ENCODE measurements at places on chromosomes 3 and 15.

- no peak for DNase-seq
Observed at GRCh38 chr3:190089711-190090110, 31.0 kb downstream of the P3H2 start.

- DNase-seq, result no peak
Observed at GRCh38 chr15:40409366-40409765, 3.8 kb downstream of the IVD start.

- no peak for DNase-seq
Observed at GRCh38 chr15:66675446-66675845, 26.6 kb upstream of the SMAD6 start.

DNA sequence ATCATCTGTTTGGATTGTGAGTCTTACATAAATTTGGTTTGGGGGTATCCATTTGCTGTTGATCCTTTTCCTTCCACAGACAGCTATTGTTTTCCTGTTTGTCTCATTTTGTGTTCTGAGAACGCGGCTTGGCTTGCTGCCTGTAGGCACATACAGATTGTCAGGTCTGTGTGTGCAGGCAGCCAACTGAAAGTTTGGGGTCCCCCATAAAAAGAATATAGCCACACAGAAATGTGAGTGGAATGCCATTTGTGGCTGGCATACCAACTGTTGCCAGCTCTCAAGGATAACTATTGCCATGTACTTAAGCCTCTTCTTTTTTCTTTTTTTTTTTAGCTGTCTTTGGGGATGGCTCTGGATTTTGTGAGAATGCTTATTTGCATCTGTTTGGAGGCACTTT lies 1308.0 kb downstream of the ROBO1 start:
- DNase-seq, result no peak

DNA sequence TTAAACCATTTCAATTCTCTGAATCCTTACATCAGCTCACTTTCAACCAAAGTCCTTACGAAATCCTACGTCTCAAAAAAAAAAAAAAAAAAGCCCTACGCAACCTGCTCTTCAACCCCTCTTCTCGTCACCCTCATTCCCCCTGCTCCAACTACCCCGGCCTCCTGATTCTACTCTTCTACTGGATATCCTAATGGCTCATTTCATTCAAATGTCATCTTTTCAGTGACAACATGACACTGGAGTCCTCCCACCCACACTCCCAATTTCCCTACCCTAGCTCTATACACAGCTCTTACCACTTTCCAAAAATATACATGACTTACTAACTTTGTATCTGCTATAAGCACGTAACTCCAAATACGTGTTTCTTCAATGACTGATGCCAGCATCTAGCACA lies 11.5 kb downstream of the UBP1 start:
- no peak for DNase-seq

DNA sequence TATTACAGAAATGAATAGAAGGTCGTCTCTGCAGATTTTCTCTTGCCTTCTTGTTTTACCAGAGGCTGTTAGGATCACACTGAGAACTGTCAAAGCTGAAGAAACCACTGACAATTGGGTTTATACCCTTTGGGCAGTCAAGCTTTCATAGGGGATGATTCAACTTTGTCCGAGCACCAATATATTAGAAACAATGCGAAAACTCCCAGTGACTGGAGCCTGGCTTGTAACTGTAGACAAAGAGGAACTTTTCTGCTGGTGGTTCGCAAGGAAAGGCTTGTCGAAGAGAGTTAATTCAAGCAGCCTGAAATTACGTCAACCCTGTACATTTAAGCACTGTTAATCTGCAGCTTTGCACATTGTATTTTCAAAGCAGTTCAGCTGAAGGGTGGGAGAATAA lies 193.2 kb upstream of the ZNF385D start:
- no peak for DNase-seq

GRCh38 chr3:100419406-100419805 lies 18.1 kb downstream of the LNP1 start:
- no peak for DNase-seq

GRCh38 chr15:20645956-20646355 lies 104.4 kb upstream of the GOLGA6L6 start:
- DNase-seq, result no peak

DNA sequence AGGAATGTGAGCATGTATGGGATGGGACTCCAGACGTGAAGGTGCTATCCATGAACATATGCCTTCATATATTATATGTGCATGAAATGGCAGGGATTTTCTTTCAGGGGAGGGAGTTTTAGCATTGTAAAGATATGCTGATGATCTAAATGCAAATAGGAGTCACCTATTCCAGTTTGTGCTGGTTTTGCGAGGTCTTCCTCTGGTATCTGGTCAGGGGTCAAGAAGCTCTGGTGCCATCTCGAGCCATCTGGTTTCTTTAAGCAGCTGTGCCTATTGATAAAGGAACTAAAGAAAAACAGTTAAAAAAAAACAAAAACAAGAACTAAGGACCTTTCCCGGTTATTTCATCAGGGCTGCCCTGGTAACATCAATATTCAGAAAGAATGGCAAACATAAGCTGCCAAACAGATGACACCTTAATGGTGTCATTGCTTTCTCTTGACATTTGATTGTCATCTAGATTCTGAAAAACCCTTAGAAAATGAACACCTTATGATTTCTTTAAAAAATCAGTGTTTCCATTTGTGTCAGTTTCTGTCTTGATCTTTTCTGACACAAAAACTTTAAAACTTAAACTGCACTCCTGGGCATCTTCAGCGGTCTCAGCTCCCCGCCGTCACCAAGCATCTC lies 22.7 kb downstream of the APH1B start:
- DNase-seq, result no peak

DNA sequence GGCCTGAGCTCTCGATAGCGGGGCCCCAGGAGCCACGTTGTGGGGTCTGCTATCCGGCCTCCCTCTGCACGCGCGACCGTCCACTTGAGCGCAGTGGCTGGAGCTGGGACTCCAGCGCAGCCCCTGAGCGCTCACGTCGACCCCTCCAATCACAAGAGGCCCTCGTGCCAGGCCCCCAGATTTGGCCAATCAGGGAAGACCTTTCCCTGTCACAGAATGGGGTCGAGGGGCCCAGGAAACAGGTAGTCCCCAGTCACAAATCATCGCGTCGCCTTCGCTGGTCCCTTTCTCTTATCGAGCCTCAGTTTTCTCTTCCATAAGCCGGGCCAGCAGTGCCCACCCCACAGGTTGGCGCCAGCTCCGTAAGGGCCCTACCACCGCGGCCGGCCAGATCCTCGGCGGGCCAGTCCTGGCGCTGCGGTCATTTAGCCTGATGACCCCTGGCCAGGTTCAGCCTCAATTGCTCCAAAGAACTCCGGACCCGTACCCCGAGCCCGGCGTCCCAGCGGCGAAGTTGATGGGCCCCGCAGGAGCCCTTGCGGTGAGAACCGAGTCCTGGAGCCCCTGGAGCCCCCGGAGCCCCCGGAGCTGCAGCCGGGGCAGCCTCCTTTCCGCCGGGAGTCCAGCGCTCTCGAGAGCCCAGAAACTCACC lies 435 bp downstream of the ALDH1L1 start:
- DNase-seq, result no peak

GRCh38 chr3:30122359-30122758 lies 484.0 kb upstream of the TGFBR2 start:
- no peak for DNase-seq

- DNase-seq, result peak; percentile 27
Observed at GRCh38 chr3:65439641-65440284, 599.0 kb downstream of the MAGI1 start.

DNA sequence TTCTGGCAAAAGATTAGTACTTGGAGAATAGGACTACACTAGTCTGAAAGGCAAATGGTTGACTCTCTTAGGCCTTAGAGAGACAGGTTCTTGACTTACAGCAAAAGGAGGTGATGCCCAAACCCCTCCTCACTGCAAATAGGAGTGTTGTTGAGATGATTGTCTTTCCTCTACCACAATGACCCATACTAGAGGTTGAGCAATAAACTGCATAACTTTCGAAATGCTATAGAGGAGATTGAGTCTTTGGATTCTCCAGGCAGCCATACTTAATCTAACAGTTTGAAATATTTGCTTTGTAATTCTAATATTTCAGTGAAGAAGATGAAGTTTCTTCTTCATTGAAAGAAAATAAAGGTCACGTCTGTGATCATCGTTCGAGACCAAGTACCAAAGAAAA lies 498.5 kb upstream of the GBE1 start:
- DNase-seq, result no peak

- DNase-seq, result no peak
Observed at GRCh38 chr15:42154956-42155355, 1.5 kb downstream of the PLA2G4F start.

DNA sequence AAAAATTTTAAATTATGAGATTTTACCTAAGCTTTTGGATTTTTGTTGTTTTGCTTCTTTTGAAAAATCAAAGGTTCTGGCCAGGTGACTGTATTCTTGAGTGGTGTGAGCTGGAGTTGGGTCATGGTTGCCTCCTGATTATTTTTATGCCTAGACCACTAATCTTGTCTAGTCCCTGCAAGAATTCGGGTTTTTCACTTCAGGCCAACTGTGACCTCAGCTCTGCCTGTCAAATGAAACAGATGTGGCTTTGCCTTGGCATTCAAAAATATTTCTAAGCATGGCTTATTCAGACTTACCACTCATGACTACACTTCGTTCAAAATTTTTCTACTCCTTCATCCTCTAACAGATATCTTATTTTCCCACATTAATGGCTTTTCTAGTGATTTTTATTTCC lies 25.4 kb upstream of the CDV3 start:
- DNase-seq, result no peak

GRCh38 chr3:49377483-49377882 lies 19.3 kb upstream of the GPX1 start:
- no peak for DNase-seq

DNA sequence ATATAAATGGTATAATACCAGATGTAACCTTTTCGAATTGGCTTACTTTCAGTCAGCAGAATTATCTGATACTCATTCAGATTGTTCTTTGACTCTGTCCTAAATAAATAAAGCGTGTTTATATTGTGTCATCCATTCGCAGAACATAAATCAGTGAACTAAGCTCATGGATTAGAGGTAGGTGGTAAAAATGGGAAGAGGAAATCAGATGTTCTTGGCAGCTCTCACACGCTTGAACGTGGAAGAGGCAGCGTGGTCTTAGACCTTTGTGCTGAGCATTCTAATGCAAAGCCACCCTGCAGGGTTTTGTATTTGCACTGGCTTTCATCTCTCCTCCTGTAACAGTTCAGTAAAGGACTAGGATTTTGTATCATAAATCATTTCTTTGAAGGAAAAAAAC lies 441.4 kb downstream of the GABRG3 start:
- no peak for DNase-seq

GRCh38 chr15:87669846-87670245 lies 586.7 kb downstream of the NTRK3 start:
- DNase-seq, result no peak

DNA sequence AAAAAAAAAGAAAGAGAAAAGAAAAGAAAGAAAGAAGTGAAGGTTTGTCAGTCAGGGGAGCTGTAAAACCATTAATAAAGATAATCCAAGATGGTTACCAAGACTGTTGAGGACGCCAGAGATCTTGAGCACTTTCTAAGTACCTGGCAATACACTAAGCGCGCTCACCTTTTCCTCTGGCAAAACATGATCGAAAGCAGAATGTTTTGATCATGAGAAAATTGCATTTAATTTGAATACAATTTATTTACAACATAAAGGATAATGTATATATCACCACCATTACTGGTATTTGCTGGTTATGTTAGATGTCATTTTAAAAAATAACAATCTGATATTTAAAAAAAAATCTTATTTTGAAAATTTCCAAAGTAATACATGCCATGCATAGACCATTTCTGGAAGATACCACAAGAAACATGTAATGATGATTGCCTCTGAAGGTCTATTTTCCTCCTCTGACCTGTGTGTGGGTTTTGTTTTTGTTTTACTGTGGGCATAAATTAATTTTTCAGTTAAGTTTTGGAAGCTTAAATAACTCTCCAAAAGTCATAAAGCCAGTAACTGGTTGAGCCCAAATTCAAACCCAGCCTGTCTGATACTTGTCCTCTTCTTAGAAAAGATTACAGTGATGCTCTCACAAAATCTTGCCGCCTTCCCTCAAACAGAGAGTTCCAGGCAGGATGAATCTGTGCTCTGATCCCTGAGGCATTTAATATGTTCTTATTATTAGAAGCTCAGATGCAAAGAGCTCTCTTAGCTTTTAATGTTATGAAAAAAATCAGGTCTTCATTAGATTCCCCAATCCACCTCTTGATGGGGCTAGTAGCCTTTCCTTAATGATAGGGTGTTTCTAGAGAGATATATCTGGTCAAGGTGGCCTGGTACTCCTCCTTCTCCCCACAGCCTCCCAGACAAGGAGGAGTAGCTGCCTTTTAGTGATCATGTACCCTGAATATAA lies 2.0 kb downstream of the B2M start:
- no peak for DNase-seq

DNA sequence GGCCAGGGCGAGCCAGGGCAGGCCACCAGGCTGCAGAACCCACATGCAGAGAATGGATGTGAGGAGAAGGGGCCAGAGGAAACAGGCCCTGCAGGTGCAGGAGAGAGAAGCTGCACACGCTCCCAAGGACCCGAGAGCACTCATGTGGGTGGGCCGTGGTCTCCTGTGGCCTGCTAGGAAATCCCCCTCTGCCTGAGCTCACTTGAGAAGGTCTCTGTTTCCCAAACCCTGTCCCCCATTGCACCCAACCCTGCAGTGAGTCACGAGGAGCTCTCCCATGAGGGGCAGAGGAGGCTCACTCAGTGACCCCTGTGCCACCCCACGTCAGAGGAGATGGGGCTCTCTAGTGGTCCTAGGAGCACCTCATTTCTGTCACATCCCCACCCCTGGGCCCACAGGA lies 111.1 kb downstream of the KLF13 start:
- DNase-seq, result no peak

- DNase-seq, result no peak
Observed at GRCh38 chr3:138724443-138724842, 110.3 kb downstream of the PIK3CB start.

DNA sequence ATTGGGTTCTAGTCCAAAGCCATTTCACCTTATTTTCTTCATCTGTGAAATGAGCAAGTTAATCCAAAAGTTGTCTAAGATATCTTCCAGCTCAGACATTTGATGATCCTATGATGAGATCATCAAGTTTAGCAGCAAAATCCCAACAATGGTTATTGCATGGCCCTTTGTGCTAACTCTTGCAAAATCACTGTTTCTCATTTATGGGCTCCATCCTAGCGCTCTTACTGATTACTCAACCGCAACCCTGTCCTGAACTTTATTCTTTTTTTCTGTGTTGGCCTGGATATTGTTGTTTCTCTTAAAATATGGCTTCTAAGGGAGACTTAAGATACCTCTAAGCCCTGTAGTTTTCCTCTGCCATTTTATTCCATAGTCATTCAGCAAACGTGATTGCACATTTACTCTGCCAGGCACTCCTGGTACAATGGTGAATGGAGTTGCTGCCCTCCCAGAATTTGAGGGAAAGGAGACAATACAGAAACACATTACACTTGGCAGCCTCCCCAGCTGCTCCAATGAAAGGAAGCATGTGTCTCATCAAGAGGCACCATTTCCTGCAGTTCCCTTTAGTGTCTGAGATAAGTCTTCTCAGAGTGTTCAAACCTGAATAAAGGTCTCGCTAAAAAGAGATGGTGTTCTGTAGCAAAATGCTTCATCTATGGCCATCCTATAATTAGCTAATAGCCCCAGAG lies 4.4 kb downstream of the GXYLT2 start:
- peak; percentile 91 for DNase-seq

Data from AG09309 (cell line).